CD4-positive, alpha-beta memory T cell (primary cell): ENCODE measurements at places on chromosomes 5 and 9. TPM values are rescaled to one million over a fixed set of nuclear protein-coding genes. Genes with fewer than 3 reads are reported as not detected.

- peak; percentile 22 for DNase-seq
Observed at GRCh38 chr9:123081824-123082223, 48.4 kb downstream of the GPR21 start.

DNA sequence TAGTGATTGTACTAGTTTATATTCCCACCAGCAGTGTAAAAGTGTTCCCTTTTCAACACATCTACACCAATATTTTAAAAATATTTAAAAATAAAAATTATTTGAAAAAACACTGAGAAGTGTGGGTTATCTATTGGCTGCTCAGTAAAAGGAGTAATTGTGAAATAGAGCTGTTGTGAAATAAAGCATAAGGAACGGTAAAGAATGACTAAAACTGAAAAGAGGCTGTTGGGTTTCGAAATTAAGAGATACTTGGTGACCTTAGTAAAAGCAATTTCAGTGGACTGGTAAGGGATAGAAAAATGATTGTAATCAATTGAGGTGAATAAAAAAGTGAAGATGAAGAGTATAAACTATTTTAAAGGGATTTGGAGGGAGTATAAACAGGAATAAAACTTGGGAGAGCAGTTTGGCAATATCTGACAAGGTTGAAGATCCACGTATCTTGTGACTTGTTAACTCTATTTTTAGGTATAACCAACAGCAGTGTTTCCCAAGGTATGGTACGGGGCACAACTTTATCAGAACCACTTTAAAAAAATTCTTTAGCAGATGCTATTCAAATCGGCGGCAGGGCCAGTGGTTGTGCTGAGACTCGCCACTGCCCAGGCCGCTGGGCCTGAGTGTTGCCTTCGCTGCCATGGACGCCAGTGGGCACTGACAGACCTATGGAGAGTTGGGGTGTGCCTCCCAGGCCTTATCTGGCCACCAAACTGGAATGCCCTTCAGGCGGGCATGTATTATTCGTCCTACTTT is 63.3 kb downstream of the TMEM38B start:
- DNase-seq, result no peak

DNA sequence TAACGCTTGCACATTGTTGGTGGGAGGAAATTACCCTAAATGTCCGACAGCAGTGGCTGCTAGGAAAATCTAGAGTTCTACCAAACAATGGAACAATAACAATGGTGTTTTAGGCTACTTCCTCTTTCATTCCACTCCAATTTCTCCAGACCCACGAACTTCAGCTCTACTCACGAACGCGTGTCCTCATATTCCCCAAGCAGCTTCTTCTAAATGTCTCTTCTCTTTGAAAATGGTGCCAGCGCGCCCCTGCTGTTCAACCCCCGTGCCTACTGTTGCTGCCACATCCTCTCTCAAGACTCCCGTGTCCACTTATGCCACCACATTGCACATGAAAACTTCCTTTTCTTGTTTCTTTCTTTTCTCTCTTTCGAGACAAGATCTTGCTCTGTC is 25.6 kb downstream of the OR2V2 start:
- no peak for DNase-seq

DNA sequence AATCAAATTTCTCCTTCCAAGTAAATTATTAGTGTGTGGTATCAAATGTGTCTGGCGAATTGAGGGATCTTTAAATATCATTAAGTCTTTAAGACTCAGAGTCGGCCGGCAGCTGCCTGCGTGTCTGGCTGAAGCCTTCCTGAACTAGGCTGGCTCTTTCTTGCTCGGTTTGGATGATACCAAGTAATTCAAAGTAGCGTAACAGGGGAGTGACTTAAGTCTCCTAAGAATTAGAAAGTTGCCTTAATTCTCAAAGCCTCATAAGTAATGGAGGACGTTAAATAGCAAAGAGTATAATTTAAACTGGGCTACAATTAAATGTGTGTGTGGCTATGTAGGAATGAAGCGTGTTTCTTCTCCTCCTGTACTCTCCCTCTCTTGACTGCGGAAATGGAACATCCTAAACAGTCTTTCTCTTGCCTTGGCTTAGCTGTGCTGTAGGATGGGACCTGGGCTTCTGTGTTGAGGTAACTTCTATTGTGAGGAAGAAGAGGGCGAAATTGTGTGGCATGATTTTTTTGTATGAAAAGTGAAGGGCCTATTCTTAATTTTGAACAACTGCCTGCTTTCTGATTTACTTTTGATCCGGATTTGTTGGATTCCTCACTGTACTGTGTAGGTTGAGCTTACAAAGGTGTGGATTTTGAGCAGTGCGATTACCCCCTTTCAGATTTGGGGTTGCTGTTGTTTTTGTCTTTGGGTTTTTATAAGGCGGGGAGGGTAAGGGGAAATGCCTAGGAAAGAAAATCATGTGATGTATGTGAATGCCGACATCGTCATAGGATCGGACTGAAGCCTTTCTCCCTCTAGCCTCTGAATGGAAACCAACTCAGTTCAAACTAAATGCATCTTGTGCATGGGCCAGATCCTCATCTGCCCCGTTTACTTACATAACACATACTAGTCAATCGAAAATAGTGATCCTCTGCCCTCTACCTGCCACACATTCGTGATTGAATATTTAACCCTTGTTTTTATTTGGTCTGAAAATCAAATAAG is 29.9 kb downstream of the CPEB4 start:
- peak; percentile 83 for DNase-seq

DNA sequence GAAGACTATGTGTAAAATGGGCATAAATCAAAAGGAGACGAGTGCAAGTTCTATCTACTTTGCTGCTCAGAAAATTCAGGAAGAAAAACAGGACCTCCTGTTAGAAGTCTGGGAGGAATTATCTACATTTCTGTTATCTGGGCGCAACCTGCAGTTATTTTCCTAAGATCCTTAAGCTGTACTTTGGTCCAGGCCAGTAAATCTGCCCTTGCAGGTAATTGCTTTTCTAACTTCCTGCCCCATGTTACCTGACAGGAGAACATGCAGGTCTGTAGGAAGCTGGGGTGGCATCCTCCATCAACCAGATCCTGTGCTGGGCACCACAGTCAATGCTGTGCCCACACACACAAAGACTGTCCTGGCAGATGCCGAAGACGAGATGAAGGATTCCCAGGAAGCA is 5.7 kb downstream of the CCNJL start:
- no peak for DNase-seq

DNA sequence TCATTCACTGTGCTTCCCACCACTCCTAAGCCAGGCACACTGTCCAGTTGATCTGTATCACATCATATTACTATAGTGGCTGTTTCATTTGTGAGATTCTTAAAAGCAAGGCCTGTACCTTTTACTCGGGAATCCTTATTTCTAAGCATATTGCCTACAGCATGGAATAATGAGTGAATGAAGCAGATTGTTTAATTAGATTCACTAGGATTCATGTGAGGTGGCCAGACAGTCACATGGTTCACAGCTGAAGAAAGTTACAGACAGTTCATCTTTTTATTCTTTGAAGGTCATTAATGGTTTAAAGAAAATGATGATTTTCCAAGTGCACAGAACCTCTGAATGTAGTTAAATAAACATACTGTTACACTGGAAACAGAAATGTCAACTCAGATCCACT is 24.3 kb upstream of the SEMA6A start:
- DNase-seq, result no peak

DNA sequence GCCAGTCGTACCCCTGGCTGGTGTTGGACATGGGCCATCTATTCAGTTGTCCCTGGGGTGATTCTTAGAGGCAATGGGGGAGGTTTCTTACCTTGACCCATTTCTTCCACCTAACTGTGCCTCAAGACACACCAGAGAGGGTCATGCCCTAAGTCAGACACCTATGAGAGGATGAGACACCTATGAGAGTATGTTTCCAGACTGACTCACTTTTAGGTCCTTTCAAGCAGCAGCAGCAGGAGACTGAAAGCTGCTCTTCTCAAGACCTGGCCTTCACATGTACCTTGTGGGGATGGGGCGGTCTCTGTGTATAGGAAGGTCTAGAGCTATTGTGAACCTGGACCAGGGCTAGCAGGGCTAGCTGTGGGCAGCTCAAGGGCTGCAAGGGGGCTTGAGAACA is 130.1 kb downstream of the TENT4A start:
- no peak for DNase-seq

Gene RANBP17
- not detected for polyA plus RNA-seq

GRCh38 chr5:6506611-6507010 is 58.0 kb downstream of the UBE2QL1 start:
- no peak for DNase-seq

- DNase-seq, result no peak
Observed at GRCh38 chr5:124912638-124913328, 166.3 kb upstream of the ZNF608 start.

DNA sequence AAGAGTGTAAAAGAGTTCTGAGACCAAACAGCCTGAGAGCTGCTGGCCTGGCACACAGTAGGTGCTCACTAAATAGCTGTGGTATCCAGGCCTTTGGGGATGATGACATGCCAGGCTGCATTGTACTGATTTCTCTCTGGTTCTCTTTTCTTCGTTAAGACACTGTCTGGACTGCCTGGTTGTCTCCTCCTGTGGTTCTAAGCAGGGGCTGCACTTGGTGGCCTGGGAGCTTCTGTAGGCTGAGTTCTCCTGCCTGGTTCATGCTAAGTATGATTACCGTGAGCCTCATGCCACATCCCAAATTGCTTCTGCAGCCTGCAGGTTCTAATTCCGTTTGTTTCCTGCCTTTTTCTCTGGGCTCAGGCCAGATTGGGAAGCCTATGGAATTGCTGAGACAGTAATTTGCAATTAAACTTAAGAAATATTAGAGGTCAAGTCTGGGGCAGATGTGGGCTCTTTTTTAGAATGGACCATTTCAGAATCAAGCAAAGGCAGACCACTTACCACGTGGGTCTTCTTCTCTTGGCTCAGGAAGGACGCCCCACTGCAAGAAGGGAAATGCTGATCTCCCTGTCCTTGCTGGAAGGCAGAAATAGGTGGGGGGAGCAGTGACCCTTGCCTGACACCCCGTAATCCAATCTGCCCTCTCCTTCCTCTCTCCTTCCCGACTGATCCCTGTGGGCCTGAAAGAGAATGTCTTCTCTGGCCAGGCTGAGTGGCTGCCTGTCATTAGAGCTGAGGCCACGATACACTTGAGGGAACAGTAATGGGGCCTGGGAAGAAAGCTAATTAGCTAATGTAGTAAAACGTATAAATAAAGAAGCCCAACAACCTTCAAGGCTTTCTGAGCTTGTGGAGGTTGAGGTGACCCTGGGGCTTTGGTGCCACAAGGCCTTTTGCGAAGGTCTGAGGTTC is 21.9 kb upstream of the BOD1 start:
- no peak for DNase-seq

- DNase-seq, result no peak
Observed at GRCh38 chr5:97100476-97100875, 41.9 kb downstream of the LIX1 start.

DNA sequence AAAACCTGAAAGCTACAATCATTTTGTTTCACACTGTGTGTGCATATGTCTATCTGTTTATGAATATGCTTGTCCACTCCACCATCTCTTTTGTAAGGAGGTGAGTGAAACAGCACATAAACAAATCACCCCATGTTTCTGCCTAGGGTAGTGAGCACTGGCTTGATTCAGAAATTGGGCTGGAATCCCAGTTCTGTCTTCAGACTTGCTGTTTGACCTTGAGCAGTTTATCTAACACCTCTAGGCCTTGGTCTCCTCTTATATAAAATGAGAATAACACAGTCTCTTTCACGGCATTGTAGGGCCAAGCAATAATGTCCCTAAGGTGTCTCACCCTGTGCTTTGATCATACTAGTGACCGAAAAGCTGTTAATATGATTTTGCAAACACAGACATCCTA is 61.2 kb downstream of the ZNF366 start:
- DNase-seq, result no peak

- DNase-seq, result no peak
Observed at GRCh38 chr9:106277966-106278365, 583.6 kb downstream of the TMEM38B start.

Gene TMED7
- polyA plus RNA-seq, result 32.1 TPM

- DNase-seq, result no peak
Observed at GRCh38 chr5:131965826-131966415, 20.5 kb upstream of the MEIKIN start.

GRCh38 chr9:131720330-131720729 is 19.5 kb downstream of the RAPGEF1 start:
- DNase-seq, result no peak

Gene SLCO6A1
- not detected for polyA plus RNA-seq

DNA sequence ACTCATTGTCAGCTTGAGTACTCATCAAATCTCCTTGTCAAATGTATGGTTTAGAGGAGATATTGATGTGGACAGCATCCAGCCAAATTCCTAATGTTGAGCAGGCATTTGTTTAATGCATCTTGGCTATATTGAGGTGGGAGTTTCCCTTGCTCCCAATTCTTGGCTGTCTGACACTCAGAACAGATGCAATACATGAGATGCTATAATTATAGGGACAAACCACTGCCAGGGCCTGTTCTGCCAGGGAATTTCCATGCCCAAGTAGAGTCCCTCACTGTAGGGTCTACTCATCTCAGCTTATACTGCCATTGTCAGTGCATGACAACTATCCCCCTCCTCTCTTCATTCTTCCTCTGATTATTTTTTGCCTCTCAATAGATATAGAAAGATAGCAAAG is 392.0 kb upstream of the KCNN2 start:
- DNase-seq, result no peak

DNA sequence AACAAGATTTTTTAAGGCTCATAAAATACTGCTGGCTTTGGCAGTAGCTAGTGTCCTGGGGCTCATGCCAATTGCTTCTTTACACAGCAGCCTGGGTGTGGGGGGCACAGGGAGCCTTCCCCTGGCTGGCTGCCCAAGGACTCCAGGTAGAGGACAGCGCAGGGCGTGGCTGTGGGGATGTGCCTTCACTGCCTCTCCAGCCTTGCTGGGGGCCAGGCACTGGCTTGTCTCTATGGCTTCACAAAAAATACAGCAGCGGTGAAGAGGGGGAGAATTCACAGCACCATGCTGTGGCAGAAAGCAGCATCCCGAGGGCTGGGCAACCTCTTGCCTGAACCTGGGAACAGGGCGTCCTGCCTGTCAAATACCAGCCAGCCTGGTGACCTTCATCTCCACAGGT is 57.4 kb downstream of the DAP start:
- DNase-seq, result no peak

DNA sequence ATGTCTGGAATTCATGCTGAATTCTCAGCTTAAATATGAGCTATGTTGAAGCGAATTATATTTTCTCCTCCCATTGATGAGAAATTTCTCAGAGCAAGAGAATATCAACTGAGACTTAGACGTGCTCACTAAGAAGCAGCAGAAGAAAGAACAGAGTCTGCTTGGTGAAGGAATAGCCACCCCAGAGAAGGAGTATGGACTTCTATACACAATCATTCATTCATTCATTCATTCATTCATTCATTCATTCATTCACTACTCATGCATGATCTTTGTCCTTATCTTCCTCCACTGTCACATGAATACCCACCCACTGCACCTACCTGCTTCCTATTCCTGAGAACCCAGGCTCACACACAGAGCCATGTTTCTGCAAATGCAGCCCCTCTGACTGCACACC is 206.6 kb downstream of the DEPDC1B start:
- DNase-seq, result no peak
